ENCODE measurements at places on chromosomes 11 and 22.

DNA sequence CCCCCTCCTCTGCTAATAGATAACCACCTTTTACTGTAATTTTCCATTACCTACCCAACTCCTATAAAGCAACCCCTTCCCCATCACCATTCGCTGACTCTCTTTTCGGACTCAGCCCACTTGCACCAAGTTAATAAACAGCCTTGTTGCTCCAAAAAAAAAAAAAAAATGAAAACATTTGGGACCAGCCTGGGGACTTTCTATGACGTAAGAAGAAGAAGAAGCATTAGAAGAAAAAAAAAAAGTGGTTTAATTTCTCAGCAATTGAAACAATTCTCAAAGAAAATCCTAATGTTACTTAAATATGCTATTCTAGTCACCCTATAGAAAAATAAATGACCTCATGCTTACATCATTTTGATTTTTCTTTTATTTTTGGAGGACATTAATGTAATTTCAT lies 301.5 kb upstream of the ANO3 start:
- DNase-seq = no peak

- no peak for DNase-seq
Observed at GRCh38 chr22:46433318-46433717, 97.8 kb downstream of the TRMU start.

- no peak for DNase-seq
Observed at GRCh38 chr22:44382116-44383038, 69.6 kb upstream of the SHISAL1 start.

DNA sequence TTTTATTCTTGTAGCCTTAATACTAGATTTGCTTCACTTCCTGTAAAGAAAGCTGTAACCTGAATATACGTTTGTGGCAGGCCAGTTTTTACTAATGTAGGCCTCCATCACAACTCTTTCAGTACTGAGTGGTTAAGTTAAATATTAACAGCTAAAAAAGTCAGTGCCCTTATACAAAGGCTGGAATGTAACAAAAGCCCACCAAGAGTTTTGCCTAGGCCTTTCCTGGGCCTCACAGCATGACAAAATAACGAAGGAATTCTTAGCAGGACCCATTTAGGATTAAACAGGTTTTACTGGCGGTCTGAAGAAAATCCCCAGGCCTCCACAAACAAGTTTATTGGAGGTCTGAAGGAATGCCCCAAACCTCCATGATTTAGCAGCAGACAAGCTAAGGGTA lies 43.7 kb downstream of the PIWIL3 start:
- no peak for DNase-seq

DNA sequence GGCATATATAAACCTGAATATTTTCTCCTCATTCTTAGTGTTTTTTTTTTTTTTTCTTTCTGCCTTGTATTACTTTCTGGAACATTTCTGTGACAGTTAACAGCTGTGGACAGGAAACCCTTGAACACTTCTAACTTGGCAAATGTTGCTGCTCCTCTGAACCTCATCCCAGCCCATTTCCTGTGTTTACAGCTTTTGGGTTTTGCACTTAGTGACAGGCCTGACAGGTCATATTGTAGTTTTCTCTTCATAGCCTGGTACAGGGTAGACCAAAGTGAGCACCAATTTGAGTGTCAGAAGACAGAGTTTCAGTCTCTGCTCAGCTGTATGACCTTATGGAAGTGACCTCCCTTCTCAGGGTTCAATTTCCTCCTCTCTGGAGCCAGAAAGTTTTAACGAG lies 91.6 kb downstream of the STIM1 start:
- DNase-seq = peak; percentile 65

GRCh38 chr11:73325036-73325981 lies 17.2 kb downstream of the ARHGEF17 start:
- DNase-seq = no peak

- DNase-seq = no peak
Observed at GRCh38 chr11:45576461-45577215, 88.8 kb downstream of the CHST1 start.

- DNase-seq = no peak
Observed at GRCh38 chr11:44595964-44596381, 30.5 kb downstream of the CD82 start.
